ENCODE measurements at places on chromosomes 4 and X.

DNA sequence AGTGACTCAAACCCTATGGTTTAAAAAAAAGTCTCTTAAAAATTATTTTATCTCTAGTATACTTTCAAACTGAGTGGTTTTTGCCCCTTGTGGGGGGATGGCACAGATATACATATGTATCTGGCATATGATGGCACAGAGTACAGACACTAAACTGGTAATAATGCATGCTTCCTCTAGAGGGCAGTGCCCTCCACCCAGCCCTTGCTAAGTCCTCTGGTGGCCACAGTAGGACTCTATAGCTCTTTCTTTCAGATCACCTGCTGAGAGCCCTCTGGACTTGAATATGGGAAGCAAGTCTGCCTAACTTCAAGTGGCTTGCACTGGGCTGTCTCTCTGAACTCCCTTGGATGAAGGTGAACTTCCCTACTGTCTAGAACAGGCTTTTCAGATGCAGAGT lies 66.3 kb downstream of the TSPAN7 start:
- no peak for DNase-seq

DNA sequence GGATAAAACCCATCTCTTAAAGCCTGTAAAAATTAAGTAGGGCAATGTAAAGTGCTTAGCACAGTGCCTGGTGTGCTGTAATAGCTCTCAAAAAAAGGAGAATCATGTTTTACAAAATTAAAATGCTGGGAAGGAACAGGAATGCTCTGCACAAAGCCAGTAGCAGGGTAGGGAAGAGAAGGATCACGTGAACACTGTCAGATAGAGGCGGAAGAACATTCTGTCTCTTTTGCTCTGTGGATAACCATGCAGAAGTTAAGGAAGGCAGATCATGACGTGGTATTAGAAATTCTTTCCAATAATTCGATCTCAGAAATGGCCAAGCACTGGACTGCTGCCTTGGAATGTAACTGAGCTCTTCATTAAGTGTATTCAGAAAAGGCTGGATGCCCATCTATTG lies 136.2 kb upstream of the PDLIM3 start:
- DNase-seq: no peak

GRCh38 chr4:123507376-123507775 lies 110.8 kb downstream of the SPRY1 start:
- DNase-seq: no peak

DNA sequence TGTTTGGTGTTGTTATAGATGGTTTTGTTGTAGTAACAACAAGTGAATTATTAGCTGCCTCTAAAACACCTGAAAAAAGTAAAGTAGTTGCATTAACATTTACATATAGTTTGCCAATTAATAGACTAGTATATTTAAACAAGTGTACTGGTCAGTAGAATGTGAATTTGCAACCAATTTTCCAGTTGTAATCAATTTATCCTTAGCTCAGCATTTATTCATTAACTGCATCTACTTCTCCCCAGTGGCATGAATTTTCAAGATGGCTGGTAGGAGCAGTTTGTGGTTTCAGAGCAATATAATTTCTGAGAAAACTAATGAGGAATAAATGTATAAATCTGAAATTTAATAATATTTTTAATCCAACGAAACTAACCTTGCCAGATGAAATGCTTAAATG lies 37.9 kb downstream of the EMCN start:
- no peak for DNase-seq

GRCh38 chrX:21738210-21738949 lies 19.5 kb downstream of the SMPX start:
- no peak for DNase-seq

DNA sequence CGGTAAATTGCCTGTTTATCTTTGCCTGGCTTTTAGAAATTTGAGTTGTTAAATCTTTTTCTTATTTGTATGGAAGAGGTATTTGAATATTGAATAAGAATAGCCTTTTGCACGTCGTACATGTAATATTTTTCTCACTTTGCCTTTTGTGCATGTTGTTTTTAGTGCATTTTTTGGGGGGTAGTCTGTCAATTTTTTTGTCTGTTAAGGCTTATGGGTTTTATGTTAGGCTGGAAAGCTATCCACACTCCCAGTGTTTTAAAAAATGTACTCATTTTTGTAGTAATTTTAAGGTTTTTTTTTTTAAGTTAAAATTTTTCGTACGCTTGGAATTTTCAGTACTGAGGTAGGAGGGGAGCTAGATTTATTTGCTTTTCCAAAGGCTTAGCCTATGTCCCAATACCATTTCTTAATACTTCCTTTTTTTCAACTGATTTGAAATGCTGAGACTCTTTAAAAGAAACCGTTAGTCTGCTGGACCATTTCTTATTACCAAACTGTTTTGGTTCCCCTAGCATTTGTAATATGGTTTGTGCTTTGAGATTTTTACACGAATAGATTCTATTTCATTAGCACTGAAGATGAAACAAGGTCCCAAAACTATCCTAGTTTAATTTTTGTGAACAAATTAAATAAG lies 1.3 kb downstream of the HERC5 start:
- no peak for DNase-seq

- no peak for DNase-seq
Observed at GRCh38 chrX:73134741-73135140, 55.4 kb upstream of the PABPC1L2A start.

GRCh38 chr4:168549143-168549542 lies 52.3 kb downstream of the PALLD start:
- no peak for DNase-seq

DNA sequence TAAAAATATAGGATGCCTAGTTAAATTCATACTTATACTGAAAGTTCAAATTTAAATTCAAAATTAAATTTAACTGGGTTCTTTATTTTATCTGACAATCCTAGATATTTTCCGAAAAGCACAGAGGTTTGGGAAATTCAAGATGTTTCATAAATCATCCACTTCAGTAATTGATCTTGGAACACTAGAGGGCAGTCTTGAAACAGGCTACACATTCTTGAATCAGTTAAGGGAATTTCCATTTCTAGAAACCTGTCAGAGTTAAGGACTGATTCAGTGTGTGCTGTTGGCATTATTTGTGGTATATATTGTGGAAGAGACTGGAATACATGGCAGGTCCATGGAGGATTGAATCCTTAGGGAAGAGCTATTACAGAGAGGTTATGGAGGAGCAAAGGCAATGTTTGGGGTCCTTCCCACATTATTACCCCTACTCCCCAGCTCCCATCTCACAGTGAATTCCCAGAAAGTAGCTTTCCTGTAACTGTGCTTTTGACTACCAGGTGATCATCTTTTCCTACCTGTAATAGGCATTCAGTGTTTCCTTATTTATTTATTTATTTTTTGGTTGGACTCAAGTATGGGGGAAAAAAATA lies 92.9 kb downstream of the EGF start:
- no peak for DNase-seq

DNA sequence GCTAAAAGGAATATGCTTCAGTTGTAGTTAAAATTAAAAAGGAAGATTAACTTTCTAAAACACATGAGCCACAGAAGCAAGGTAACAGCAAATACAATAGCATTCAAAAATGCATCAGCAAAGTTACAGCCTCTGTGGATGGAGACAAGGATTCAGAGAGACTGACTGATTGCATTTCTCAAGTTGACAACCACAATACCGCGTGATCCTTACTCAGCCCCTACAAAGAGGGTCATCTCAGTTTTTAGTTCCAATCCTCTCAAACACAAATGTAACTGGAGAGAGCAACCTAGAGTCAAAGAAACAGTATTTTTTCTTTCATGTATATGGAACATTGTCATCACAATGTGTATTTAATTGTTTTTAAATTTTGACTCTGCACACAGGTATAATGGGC lies 14.2 kb upstream of the C1QTNF7 start:
- no peak for DNase-seq

DNA sequence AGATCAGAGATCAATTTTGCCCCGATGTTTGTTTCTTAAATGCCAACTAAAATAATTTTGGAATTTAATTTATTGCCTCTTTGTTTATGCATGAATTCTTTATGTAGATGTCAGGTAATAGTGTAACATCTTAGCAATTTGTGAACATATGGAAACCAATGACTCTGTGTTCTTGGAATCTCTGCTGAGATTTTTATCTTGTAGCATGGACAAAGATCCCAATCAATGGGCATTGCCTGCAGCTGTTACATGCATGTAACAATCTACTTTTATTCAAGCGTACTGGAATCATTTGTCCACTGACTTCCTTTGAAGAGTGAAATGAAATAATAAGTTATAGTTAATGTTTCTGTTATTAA lies 61.6 kb upstream of the ARSJ start:
- DNase-seq: no peak

DNA sequence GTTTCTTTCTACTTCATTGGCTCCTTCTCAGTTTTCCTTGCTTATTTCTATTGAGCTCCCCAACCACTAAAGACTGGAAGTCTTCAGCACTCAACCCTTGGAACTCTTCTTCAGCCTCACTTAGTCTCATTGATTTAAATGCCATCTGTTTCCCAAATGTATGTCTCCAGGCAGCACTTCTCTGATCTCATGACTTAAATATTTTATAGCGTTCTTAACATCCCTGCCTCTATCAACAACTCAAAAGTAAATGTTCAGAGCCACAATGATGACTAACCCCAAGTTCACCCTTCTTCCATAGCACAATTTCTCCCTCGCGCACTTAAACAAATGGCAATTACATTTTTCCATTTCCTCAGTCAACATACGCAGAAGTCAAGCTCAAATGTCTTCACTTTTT lies 1393.3 kb downstream of the ARAP2 start:
- DNase-seq: no peak

DNA sequence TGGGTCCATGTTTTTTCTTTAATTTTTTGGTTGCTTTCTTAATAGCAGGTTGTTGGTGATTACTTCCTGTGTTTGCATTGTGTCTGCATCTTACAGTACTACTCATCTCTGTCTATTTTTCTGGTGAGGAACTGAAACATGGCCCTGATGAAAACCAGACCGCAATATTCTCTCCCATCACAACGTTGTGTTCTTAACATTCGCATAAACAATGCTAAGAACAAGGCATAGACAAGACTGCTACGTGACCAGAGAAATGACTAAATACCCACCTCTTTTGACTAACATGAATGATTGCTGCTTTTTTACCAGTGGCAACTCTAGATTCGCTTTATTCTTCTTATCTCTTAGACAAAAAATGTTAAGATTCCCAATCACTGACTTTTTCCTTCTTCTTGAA lies 179.1 kb downstream of the GC start:
- DNase-seq: no peak

- no peak for DNase-seq
Observed at GRCh38 chr4:11628093-11628725, 199.5 kb upstream of the HS3ST1 start.

DNA sequence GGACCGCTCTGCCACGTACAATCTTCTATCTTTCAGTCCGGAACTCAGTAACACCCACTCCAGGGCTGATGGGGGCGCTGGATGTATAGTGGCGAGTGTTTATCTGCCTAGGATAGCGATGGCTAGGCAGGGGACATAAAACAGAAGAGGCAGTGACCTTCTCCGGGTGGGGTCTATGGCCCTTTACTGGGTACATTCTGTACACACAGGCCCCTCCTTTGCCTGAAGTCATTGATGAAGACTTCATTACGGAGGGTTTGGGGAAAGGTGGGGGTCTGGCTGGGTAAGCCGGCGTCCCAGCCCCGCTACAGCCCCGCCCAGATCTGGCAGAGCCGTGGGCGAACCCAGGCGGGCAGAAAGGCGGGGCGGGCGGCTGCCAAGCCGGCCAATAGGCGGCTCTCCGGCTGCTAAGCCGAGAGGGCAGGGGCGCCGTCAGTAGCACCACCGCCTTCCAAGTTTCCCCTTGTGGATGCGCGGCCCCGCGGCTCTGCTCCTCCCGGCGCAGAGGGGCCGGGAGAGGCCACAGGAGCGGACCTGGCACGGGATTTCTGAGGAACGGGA lies at the start of gene CHST7:
TSS of gene CHST7 (plus strand) at position 435 of the 561 bp plus-strand sequence. CDS start 167 bp downstream, outside the sequence.
- DNase-seq: peak; percentile 57

DNA sequence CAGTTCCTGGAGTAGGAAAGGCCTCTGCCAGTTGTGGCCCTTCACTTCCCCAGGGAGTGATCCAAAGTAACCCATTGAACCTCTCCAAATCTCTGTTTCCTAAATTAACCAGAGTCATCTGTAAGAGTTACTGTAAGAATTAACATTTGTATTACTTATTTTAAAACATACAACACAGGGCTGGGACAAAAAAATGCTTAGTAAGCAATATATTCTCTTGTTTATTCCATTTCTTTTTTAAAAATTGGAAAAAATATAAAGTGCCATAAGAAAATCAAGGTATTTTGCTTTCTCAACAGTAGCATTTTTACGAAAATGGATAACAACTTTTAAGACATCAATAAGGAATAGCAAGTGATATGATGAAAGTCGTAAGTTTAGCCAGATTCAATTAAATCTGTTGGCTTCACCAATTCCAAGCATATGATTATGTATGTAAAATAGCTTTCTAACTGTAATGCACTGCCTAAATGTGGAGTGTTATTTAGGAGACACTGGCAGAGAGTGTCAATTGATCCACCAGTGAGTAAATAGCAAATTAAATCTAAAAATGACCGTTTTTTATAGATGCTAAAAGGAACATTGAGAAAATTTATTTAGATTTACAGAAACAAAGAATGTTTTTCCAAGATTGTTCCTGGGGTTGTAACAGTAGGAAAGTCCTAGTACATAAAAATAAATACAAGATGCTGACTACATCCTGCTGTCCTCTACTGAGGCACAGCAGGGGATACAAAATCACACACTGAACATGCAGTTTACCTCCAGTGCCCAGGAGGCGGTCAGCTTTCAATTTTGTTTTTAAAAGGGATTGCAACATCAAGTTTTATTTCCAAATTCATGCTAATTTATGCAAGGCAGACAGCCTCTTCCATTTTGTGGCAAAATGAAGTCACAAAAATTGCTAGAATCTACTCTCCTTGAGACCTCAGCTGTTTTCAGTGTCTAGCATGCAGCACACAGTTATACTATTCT lies 53.7 kb downstream of the GPM6A start:
- DNase-seq: no peak

- no peak for DNase-seq
Observed at GRCh38 chrX:31652650-31653049, 580.8 kb upstream of the FTHL17 start.

DNA sequence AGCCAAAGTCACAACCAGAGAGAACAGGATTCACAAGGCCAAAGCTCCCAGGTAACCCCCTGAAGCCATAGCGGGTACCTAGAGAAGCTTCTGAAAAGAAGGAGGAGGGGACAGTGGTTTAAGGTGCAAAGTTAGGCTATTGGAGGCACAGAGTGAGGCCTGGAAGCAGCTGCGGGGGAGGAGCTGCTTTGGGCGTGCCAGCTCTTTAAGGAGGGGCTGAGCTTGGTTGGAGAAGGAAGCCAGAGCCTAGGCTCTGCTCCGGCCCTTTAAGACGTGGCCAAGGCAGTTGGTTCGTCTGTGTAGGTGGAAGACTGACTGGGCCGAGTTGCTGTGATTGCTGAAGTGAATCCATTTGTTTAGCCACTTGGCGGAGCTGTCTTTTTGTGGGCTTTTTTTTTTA lies 1.5 kb downstream of the KLF8 start:
- no peak for DNase-seq

- no peak for DNase-seq
Observed at GRCh38 chr4:109025471-109026076, 262.7 kb upstream of the ETNPPL start.
